ENCODE measurements at places on chromosomes 6 and 20. TPM values are rescaled to one million over a fixed set of nuclear protein-coding genes. Genes with fewer than 3 reads are reported as not detected.

Gene MOG
- total RNA-seq, result not detected

GRCh38 chr20:45029884-45030283 lies 63.6 kb downstream of the STK4 start:
- H3K36me3 ChIP-seq, result peaks cover 25% of the 10 kb centered on the region
- no peak overlapping the region for H3K4me3 ChIP-seq
- no peaks in the 10 kb centered on the region for H3K4me1 ChIP-seq
- H3K27me3 ChIP-seq, result no peaks in the 10 kb centered on the region

DNA sequence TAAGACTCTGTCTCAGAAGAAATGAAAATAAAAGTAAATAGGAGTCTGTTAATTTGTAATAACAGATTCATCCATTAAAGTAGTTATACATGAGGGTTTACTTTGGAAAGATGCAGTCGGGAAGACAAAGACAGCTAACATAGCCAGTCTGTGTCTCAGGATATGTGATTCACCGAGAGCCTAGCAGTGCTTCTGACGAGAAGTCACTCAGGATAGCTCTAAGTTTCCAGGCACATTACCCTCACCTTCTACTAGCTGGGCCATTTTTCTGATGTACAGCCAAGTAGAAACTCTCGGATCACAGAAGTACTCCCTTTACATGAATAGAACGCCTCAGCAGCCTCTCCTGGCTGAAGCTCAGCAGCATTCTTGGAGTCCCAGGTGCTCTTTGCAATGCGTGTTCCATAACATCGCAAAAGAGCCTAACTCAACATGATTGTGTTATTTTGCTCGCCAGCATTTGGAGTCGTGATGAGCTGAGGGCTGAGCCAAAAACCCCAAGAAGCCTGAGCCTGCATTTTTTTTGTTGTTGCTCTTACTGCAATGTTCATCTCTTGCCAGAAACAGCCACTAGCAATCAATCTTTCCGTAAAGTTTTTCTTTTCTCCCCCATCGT lies 22.4 kb upstream of the TASP1 start:
- no peak overlapping the region for H3K27ac ChIP-seq
- peaks cover 30% of the 10 kb centered on the region for H3K27me3 ChIP-seq
- H3K4me1 ChIP-seq, result no peaks in the 10 kb centered on the region
- no peak overlapping the region for H3K4me3 ChIP-seq

- no peak overlapping the region for H3K27ac ChIP-seq
- H3K36me3 ChIP-seq, result no peaks in the 10 kb centered on the region
- no peak for DNase-seq
- H3K4me1 ChIP-seq, result no peaks in the 10 kb centered on the region
- no peak overlapping the region for H3K4me3 ChIP-seq
- H3K27me3 ChIP-seq, result peaks cover 3% of the 10 kb centered on the region
These were observed 166.4 kb upstream of the PRND start for GRCh38 chr20:4555188-4555890.

DNA sequence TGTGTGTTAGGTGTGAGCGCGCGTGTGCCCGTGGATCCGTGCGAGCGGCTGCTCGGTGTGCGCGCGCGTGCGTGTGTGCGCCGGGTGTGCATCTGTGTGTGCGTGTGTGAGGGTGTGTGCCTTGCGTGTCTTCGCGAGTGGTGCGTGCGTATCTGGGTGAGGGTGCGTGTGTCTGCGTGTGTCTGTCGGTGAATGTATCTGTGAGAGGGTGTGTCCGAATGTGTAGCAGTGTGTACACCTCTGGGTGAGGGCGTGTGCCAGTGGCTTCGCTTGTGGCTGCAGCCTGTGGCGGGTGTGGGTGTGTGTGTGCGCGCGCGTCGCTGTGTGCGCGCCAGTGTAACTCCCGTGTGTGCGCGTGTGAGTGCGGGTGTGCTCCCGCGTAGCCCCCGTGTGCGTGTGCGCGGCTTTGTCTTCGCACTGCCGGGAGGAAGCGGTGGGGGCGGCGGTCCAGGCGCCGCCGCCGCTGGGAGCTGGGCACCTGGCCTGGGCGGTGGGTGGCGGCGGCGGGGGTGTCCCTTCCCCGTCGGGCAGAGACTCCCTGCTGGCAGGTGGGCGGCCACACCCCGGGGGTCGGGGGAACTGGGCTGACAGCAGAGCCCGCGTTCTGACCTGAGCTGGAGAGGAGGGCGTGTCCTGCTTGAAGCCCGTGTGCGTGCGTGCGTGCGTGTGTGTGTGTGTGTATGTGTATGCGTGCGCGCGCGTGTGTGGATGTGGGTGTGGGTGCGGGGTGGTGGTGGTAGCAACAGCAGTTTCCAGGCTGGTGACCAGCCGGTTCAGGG lies 61.3 kb upstream of the EPB41L1 start:
- peak overlapping the region; percentile 88 for H3K4me3 ChIP-seq
- peaks cover 5% of the 10 kb centered on the region for H3K27me3 ChIP-seq
- H3K27ac ChIP-seq, result peak overlapping the region; percentile 57
- no peaks in the 10 kb centered on the region for H3K36me3 ChIP-seq

GRCh38 chr6:82396964-82397751 lies 33.5 kb downstream of the TPBG start:
- no peak overlapping the region for H3K27ac ChIP-seq
- DNase-seq, result no peak
- H3K36me3 ChIP-seq, result peaks cover 2% of the 10 kb centered on the region
- H3K4me1 ChIP-seq, result peaks cover 14% of the 10 kb centered on the region
- H3K27me3 ChIP-seq, result no peaks in the 10 kb centered on the region

DNA sequence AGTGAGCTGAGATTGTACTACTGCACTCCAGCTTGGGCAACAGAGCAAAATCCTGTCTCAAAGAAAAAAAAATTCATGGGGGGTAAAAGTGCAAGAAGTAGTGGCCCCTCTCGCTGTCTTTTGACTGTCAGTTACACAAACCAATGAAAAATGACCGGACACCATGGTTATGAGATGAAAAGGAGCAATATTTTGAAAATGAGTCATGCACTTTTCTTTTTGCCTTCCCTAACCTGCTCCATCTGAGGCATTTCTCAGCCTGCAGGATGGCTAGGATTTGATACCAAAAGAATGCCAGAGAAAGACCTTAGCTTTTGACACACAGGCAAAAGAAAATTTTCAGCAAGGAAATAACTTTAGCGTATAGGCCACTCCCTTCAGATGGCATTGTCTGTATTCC lies 181.7 kb upstream of the ARID1B start:
- no peaks in the 10 kb centered on the region for H3K4me1 ChIP-seq
- no peaks in the 10 kb centered on the region for H3K36me3 ChIP-seq
- H3K27me3 ChIP-seq, result peaks cover 20% of the 10 kb centered on the region
- H3K4me3 ChIP-seq, result no peak overlapping the region
- H3K27ac ChIP-seq, result no peak overlapping the region

GRCh38 chr6:22442826-22443225 lies 126.5 kb upstream of the HDGFL1 start:
- no peaks in the 10 kb centered on the region for H3K27me3 ChIP-seq
- H3K4me3 ChIP-seq, result no peak overlapping the region

DNA sequence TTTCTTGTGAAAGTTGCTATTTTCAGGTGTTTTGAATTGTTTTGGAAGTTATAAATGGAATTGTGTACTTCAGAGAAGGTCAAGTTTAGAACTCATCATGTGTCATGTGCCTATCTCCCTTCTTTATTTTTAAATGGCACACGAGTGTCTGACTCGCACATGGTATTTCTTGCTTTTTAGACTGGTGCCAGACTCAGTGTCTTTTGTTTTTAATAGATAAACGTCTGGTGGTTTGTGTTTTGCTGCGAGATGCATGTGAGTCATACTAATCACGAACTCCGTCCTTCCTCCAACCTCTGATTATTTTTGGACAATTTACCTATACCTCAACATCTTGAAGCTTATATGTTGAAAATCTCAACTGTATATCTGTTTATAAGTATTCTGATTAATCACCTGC lies 292.1 kb downstream of the CDKAL1 start:
- H3K4me1 ChIP-seq, result peaks cover 32% of the 10 kb centered on the region
- no peak overlapping the region for H3K27ac ChIP-seq
- H3K4me3 ChIP-seq, result no peak overlapping the region
- peaks cover 4% of the 10 kb centered on the region for H3K36me3 ChIP-seq
- DNase-seq, result no peak

DNA sequence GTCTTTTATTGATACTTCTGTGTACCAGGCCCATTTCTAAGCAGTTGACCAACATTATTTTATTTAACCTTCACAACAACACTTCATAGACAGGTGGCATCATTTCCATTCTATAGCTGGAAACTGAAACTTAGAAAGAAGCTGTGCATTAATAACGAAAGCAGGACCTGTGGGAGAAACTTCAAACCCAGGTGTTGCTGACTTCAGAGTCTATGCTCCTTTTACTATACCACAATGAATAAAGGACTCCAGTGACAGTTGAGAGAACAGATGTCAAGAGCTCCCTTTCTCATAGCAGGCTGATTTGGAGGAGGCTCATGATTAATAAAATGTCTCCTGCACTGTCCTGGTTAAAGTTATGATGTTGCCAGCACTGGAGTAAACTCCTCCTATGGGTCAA lies 56.6 kb upstream of the POU3F2 start:
- H3K36me3 ChIP-seq, result no peaks in the 10 kb centered on the region
- H3K4me3 ChIP-seq, result no peak overlapping the region
- H3K27me3 ChIP-seq, result peaks cover 53% of the 10 kb centered on the region
- no peak for DNase-seq
- no peaks in the 10 kb centered on the region for H3K4me1 ChIP-seq
- no peak overlapping the region for H3K27ac ChIP-seq

DNA sequence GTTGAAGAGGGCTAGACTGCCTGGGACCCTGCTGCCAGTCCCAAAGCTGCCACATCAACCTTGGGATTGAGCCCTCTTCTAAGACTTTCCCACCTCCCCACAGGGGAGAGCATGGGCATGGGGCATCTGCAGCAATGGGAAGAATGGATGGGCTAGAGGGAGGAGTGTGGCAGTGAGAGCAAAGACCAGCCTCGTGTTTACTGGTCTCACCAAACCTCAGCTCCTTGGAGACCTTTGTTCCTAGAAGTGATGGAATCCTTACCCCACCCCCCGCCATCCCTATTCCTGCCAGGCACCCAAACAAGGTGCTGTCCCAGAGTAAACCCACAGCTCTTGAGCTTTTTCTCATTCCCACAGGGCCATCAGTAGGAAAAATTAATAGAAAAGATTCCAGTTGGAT lies 20.0 kb upstream of the ARMC12 start:
- no peak for DNase-seq
- H3K27ac ChIP-seq, result peak overlapping the region; percentile 50
- H3K36me3 ChIP-seq, result peaks cover 2% of the 10 kb centered on the region
- no peak overlapping the region for H3K4me3 ChIP-seq
- H3K27me3 ChIP-seq, result no peaks in the 10 kb centered on the region

DNA sequence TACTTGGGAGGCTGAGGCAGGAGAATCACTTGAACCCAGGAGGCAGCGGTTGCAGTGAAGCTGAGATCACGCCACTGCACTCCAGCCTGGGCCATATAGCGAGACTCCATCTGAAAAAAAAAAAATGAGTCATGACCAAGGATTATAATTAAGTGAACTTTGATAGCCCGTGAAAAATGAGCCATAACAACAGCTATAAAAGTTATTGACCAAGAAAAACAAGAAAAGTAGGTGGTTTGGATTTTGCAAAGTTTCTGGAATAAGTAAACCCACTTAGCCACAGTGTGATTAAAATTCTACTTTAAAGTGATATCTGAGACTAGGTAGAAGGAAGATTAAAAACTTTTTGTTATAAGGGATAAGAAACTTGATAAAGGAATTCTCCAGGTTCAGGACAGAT lies 25.9 kb upstream of the BCLAF1 start:
- peaks cover 31% of the 10 kb centered on the region for H3K27me3 ChIP-seq

DNA sequence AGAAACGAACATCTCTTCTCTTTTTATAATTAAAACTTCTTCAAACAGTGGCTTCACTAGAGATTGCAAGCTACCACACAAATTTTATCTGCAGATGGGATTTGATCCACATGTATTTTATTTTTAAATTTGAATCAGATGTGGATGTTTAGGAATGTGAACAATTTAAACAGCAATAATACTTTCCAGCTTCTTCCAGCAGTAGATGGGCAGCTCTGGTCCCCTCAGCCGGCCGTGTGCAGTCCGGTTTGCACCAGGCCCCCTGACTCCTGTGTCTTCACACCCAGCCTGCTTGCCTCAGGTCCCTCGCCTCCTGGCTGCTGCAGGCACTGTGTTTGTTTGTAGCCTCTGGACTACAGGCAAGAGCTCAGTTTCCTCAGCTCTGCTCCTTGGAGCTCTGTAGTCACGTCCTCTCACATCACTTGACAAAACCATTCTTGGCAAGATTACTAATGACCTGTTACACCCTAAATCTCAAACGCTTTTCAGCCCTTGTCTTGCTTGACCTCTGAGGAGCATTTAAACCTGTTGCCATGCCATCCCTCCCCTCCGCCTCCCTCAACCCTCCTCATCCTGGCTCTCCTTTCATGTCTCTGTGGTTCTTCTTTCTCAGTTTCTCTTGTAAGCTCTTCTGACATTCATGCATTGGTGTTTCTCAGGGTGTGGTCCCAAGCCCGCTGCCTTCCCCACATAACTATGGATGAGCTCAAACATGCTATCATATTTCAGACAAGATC lies 13.2 kb upstream of the ZBTB24 start:
- no peaks in the 10 kb centered on the region for H3K4me1 ChIP-seq
- H3K27me3 ChIP-seq, result peaks cover 51% of the 10 kb centered on the region

- no peak for DNase-seq
- H3K4me3 ChIP-seq, result no peak overlapping the region
- peaks cover 13% of the 10 kb centered on the region for H3K27me3 ChIP-seq
- H3K4me1 ChIP-seq, result no peaks in the 10 kb centered on the region
- H3K36me3 ChIP-seq, result no peaks in the 10 kb centered on the region
These were observed 2.4 kb downstream of the COL20A1 start for GRCh38 chr20:63295422-63295821.

DNA sequence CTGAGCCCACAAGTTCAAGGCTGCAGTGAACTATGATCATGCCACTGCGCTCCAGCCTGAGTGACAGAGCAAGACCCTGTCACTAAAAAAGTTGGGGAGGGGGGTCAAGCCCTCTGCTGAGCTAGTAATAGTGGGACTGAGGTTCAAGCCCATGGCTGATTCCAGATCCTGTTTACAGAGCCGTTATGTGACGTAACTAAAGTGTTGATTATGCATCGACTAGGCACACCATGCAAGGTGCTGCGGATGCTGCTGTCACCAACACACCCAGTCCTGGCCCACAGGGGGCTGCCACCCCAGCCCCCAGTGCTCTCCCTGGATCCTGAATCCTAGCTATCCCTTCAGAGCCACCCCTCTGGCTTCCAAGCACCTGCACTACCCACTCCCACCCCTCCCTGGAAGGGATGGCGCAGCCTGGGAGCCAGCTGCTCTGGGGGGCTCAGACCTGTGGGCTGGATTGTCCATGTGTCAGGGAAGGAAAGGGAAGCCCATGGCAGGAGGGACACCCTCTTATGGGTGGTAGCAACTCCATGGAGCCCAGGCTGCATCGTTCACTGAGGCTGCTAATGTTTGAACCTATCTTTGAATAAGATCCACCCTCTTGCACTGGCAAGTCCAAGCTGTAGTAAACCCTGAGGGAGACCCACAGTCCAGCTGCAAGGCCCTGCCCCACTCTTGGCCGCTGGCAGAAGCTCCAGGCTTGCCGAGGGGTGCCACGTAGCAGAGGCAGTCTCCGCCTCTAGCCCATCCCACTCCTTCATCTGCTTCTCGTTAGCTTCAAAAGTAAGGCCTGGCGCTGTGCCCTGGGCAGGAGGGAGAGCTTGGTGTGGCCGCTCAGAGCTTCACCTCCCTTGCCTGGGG lies 95.0 kb downstream of the SNX5 start:
- peak overlapping the region; percentile 81 for H3K27ac ChIP-seq
- H3K4me1 ChIP-seq, result peaks cover 32% of the 10 kb centered on the region
- H3K4me3 ChIP-seq, result peak overlapping the region; percentile 24
- H3K36me3 ChIP-seq, result no peaks in the 10 kb centered on the region
- DNase-seq, result peak; percentile 93
